Cardiac fibroblast (primary cell): ENCODE measurements at places on chromosomes 6 and 20.

- no peak for DNase-seq
Measured at GRCh38 chr6:80245043-80245442, 138.6 kb downstream of the BCKDHB start.

- no peak for DNase-seq
Measured at GRCh38 chr6:160960839-160961238, 30.7 kb upstream of the MAP3K4 start.

GRCh38 chr20:53154540-53154939 lies 182.4 kb downstream of the TSHZ2 start:
- DNase-seq: peak; percentile 20

- DNase-seq: peak; percentile 70
Measured at GRCh38 chr20:8860011-8860495, 208.8 kb upstream of the PLCB4 start.

- DNase-seq: no peak
Measured at GRCh38 chr6:14288910-14289309, 171.3 kb downstream of the CD83 start.
